ENCODE measurements at places on chromosomes 11 and 22.

GRCh38 chr22:39593066-39593930 lies 22.7 kb downstream of the CACNA1I start:
- DNase-seq = no peak

DNA sequence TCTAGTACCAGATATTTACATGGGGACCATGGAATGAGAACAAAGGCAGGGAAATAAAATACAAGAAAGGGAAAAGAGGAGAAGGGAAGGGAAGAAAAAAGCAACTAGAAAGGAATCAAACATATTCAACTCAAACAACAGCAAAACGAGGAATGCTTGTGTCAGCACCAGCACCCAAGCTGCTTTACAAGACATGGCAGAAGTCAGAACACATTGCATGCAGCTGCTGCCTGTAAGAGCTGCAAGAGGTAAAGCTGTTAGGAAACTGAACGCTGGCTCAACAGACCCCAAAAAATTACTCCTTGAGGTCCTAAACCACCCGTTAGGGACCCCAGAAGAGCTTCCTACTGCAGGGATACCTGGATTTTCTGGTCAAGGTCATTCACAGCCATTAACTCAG lies 296.9 kb downstream of the OPCML start:
- DNase-seq = no peak

DNA sequence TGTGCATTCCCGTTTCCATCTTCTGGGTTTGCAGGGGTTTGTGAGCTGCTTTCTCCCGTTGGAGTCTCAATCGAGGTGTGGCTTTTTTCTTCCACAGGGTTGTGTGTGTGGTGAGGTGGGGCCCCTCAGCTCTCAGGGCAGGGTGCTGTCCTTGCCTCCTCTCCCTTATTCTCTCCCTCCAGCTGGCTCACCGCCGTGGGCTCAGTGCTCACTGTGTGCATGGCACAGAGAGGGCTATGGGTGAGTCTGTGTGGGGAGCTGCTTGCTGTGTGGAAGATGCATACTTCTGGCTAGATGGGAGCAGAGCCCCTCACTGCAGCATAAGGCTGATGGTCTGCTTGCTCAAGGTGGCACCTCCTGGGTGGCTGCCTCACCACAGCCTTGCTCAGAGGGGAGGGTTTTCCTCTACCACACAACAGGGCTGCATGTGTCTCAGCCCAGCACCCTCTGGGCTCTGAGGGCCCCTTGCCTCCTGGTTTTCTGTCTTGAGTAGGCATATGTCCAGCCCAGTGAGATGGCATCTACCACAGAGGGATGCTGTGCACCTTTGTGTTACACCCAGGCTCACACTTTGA lies 203.1 kb upstream of the B3GAT1 start:
- DNase-seq = no peak

DNA sequence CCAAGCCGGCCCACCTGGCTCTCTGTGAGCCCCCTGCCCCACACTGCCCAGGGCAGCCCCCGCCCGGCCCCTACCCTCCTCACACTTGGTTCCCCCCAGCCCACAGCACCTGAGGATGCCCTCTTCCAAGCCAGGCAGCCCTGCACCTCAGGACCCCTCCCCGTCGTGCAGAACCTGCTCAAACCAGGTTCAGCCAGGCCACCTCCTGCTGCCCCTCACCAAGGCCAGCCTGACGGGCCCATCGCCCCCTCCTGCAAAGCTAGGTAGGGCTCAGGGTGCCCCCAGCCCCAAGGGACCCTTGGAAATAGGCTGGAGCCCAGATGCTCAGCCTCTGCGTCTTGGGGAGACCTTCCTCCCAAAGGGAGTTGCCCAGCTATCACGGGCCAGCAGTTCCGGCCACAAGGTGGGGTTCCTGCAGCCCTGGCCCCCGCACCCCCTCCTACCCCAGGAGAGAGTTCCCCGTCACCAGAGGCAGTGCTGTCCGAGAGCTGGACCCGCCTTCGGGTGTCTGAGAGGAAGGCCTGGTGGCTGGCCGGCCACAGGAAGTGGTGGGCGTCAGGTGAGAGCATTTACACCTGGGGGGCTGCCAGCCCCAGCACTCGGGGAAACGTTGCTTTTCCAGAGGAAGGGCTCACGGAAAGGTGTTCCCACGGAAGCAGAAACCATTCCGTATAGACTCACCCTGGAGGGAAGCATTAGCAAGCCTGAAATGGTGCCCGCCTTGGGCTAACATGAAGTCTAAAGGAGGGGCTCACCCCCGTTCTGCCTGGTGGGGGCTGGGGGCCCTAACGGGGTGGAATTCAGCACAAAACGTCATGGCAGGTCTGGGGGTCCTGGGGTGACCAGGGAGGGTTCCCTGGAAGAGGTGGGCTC lies 3.2 kb upstream of the SYT8 start:
- no peak for DNase-seq

- no peak for DNase-seq
Observed at GRCh38 chr22:44738347-44738715, 14.0 kb upstream of the ARHGAP8 start.

DNA sequence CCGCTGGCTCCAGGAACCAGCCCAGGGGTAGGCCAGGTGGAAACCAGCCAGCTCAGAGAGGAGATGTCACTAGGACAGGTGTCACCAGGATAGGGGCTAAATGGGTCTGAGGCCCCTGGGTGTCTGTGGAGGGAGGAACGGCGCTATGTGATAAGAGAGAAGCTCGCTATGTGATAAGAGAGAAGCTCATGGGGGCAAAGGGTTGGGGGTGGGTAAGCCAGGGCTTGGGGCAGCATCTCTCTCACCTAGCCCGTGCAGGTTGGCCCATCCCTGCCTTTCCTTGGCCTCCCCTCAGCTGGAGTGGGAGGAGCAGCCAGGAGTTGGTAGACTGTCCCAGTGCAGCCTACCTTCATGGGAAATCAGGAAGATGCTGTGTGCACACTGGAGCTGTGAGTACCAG lies 26.5 kb upstream of the SUSD2 start:
- DNase-seq = no peak

- no peak for DNase-seq
Observed at GRCh38 chr22:21688706-21689381, 23.0 kb downstream of the PPIL2 start.

GRCh38 chr22:32695451-32695891 lies 106.0 kb upstream of the TIMP3 start:
- DNase-seq = no peak

DNA sequence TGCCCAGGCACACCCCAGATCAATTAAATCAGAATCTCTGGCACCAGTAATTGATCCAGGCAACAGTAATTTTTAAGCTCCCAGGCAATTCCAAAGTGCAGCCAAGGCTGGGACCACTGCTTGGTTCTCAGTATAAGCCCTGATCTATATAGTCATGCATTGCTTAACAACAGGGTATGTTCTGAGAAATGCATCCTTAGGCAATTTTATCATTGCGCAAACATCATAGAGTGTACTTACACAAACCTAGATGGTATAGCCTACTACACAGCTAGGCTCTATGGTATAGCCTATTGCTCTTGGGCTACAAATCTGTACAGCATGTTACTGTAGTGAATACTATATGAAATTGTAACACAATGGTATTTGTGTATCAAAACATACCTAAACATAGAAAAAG lies 651 bp upstream of the C11orf42 start:
- DNase-seq = no peak

GRCh38 chr11:64144587-64145472 lies 21.1 kb downstream of the MACROD1 start:
- no peak for DNase-seq

GRCh38 chr11:75964071-75964470 lies 149.1 kb downstream of the UVRAG start:
- DNase-seq = no peak

DNA sequence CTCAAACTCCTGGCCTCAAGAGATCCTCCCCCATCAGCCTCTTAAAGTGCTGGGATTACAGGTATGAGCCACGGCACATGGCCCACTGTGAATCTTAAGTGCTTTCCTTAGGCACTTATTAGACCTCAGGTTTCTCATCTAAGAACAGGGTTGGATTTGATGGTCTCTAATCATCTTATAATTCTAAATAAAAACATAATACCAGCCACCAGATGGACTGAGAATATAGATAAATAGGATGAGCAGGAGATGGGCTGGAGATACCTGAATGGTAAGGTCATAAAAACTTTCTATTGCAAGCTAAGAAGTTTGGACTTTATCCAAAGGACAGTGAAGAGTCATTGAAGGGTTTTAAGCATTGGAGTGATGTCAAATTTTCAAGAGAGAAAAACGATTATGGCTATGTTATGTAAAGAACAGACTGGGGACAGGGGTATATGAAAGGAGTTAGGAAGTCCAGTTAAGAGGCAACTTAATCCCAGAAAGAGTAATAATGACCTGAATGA lies 85.2 kb downstream of the RELT start:
- DNase-seq = no peak

DNA sequence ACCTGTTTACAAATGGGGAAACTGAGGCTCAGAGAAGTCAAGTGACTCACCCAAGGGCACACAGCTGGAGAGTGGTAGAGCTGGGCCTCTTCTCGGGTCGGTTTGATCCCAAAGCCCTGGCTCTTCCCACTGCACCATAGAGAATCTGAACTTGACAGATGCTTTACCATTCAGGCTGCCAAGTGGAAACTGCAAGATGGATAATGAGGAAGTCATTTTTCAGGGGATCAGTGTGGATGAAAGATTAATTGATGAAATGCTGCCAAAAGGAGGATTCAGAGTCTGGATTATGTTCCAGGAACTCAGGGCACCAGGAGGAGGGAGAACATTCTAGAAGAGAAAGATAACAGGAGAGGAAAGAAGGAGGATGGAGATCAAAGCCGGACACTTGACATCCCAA lies 185.9 kb upstream of the ZBED5 start:
- no peak for DNase-seq

DNA sequence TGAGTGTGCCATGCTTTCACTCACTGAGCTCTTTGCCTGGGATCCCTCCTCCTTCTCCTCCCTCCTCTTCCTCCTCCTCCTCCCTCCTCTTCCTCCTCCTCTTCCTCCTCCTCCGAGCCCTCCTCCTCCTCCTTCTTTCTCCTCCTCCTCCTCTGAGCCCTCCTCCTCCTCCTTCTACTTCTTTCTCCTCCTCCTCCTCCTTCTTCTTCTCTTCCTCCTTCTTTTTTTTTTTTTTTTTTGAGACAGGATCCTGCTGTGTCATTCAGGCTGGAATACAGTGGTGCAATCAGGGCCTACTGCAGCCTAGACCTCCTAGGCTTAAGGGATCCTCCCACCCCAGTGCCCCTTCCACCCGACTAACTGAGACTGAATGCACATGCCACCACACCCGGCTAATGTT lies 62.3 kb downstream of the DEUP1 start:
- DNase-seq = no peak

GRCh38 chr11:69484427-69485259 lies 3.2 kb downstream of the LINC01488 start:
- DNase-seq = no peak

DNA sequence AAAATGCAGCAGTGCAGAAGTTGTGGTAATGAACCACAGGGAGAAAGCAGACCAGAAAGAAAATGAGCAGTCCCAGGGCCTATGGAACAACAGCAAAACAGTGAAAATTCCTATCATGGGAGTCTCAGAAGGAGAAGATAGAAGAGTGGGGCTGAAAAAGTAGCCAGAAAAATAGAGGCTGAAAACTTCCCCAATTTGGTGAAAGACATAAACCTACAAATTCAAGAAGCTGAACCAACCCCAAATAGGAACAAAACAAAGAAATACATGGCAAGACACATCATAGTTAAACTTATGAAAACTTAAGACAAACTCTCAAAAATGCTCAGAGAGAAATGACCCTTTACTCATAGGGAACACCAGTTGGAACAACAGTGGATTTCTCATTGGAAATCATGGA lies 11.4 kb downstream of the FGF19 start:
- no peak for DNase-seq

- no peak for DNase-seq
Observed at GRCh38 chr11:77031599-77031998, 2.6 kb upstream of the B3GNT6 start.

DNA sequence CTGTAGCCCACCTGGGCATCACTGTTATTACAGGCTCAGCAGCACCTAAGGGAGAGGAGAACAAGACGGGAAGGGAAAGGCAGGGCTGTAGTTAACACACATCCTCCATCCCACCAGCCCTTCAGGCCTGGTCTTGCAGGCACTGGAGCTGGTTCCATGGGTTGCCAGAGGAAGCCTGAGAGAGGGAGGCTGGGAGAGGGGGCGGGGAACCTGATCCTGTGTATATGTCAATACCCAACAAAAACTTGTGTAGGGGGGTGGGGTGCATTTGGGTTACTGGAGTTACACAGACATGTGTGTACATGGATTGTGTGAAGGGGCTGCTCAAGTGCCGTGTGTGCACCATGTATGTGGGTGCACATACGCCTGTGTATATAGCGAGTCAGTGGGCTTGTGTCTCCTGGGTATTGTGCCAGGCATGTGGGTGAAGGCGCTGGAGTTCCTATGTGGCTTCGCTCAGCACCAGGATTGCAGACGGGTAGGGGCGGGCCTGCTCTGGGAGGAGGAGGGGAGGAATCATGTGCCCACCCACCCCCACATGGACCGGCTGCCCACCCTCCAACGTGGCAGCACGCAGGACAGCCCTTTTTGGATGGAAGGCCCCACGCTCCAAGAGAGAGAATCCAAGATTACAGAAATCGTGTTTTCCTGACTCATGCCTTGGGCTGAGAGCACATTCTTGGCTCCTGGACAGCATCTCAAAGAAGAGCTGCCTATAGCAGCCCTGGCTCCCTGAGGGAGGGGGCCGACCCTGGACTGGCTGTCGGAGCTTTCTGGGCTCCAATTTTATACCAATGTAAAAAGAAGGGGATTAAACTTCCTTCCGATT lies 4.2 kb upstream of the SERPINH1 start:
- no peak for DNase-seq

DNA sequence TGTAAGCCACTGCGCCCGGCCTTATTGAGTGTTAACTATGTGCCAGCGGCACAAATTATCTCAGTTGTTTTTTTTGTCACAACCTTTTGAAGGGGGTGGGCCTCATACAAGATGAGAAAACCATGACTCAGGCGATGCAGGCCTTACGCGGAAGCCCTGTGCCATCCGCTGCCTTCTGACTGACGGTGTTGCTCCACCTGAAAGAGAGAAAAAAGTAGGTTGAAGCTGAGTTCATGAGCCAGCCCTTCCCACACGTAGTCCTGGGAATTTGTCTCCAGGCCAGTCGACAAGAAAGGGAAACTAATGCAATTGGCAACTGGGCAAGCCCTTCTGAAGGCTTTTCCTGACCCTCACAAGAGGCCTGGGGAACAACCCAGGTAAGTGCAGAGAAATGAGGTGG lies 96.9 kb upstream of the CRYBB3 start:
- no peak for DNase-seq

DNA sequence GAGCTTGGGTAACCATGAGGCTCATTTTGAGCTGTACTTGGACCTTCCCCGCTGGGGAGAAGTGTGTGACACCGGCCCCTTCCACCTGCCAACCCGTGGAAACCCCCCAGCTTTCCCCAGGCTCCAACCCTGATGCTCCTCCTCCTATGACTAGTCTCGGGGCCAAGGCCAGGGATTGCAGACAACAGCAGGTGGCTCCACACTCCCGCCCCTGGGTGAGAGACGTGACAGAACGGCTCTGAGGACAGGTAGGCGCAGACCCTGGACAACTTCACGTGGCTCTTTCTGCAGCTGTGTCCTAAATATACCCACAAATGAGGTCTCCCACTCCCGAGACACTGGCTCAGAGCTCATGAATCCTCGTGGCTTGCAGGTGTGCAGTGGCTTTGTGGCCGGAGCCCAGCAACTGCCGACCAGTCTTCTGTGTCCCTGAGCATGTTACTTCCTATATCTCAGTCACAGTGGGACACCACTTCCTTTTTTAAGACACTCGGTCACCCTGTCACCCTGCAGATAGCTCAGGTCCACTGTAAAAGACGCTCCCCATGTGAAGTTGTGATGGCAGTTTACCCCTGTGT lies 55.2 kb downstream of the NECTIN1 start:
- DNase-seq = no peak
